Uterus (tissue), 4 donors: ENCODE measurements at places on chromosomes 3 and 15. TPM values are rescaled to one million over a fixed set of nuclear protein-coding genes. Genes with fewer than 3 reads are reported as not detected.

DNA sequence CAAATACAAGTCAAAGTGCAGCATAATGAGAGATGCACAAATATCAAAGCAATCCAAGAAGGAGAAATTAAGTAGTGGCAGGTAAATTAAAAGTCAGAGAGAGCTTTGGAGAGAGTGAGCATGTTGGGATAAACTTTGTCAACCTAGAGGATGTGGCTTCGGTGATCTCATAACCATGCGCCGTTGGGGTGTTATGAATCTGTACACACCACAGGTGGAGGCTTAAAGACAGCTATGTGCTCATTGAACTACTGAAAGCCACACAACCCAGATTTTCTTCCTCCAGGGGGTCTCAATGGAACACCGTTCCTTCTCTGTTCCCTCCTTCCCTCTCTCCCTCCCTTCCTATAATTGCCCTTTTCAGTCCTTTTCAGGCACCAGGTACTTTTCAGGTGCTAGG, 52.0 kb downstream of the SUCNR1 start:
- H3K4me1 ChIP-seq = no peaks in the 10 kb centered on the region
- H3K36me3 ChIP-seq = no peaks in the 10 kb centered on the region
- no peaks in the 10 kb centered on the region for H3K27me3 ChIP-seq
- H3K27ac ChIP-seq = peak overlapping the region; percentile 75

GRCh38 chr15:69351333-69351732, 52.6 kb downstream of the PAQR5 start:
- no peak overlapping the region for H3K4me3 ChIP-seq
- DNase-seq = no peak
- no peaks in the 10 kb centered on the region for H3K27me3 ChIP-seq
- H3K27ac ChIP-seq = no peak overlapping the region
- no peaks in the 10 kb centered on the region for H3K36me3 ChIP-seq
- no peaks in the 10 kb centered on the region for H3K4me1 ChIP-seq

GRCh38 chr15:27583651-27584050, 515.5 kb downstream of the OCA2 start:
- DNase-seq = no peak
- no peak overlapping the region for H3K4me3 ChIP-seq
- H3K36me3 ChIP-seq = no peaks in the 10 kb centered on the region
- no peaks in the 10 kb centered on the region for H3K27me3 ChIP-seq
- no peak overlapping the region for H3K27ac ChIP-seq
- H3K4me1 ChIP-seq = no peaks in the 10 kb centered on the region

- no peaks in the 10 kb centered on the region for H3K27me3 ChIP-seq
- no peak overlapping the region for H3K27ac ChIP-seq
- H3K36me3 ChIP-seq = no peaks in the 10 kb centered on the region
- DNase-seq = no peak
- H3K4me3 ChIP-seq = no peak overlapping the region
Measured at GRCh38 chr3:151974067-151974466, 100.6 kb downstream of the SUCNR1 start.

GRCh38 chr15:90248789-90249202, 560 bp upstream of the TTLL13 start:
- no peak for DNase-seq
- no peaks in the 10 kb centered on the region for H3K36me3 ChIP-seq
- H3K4me3 ChIP-seq = peak overlapping the region; percentile 48

DNA sequence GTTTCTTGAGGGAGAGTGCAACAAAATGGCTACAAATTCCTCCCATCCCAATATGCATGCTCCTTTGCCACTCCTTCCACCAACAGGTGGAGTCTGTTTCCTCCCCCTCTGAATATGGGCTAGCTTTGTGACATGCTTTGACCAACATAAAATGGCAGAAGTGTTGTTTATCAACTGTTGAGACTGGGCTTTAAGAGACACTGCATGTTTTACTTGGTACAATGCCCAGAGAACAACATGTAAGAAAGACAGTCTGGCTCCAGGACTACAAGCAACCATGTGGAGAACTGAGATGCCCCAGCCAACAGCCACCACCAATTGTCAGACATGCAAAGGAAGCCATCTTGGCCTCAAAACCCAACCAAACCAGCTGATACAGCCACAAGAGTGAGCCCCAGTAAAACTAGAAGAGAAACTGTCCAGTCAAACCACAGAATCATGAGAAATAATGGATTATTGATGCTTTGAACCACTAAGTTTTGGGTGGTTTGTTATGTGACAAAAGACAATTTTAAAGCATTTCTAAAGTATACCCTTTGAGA, 40.5 kb downstream of the NUDT16 start:
- no peaks in the 10 kb centered on the region for H3K4me1 ChIP-seq
- H3K4me3 ChIP-seq = no peak overlapping the region
- no peak for DNase-seq
- H3K36me3 ChIP-seq = no peaks in the 10 kb centered on the region

The FSD2 gene
- total RNA-seq = not detected

The SIDT1 gene
- not detected for total RNA-seq

DNA sequence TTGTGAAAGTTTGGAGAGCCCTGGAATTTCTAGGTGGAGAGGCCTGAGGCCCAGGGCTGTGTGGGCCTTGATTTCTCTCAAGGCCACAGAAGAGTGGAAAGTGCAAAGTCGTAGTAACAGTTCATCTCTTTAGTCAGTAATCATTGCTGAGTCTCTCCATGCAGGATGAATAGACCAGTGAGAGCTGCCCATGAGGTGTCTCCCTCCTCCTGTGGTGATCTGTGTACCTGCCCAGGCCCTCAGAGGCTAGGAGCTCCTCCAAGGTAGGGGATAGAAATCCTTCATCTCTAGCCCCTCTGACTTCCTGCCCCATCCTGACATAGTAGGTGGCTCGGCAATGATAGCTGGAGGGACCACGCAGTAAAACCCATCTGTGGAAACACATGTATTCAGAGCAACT, 6.8 kb upstream of the IDH3A start:
- no peak for DNase-seq
- H3K36me3 ChIP-seq = no peaks in the 10 kb centered on the region
- no peaks in the 10 kb centered on the region for H3K27me3 ChIP-seq
- no peak overlapping the region for H3K27ac ChIP-seq
- H3K4me3 ChIP-seq = no peak overlapping the region
- H3K4me1 ChIP-seq = no peaks in the 10 kb centered on the region

DNA sequence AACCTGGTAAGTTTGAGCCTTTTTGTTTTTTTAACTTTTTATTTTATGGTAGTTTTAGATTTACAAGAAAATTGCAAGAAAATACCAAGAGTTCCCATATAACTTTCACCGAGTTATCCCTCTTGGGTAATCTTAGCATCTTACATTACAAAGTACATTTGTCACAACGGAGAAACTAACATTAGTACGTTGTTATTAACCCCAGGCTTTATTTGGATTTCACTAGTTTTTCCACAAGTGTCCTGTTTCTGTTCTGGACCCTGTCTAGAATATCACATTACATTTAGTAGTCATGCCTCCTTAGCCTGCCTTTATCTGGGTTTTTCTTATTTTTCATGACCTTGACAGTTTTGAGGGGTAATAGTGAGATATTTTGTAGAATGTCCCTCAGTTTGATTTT, 53.5 kb upstream of the KPNA4 start:
- no peaks in the 10 kb centered on the region for H3K4me1 ChIP-seq
- H3K4me3 ChIP-seq = no peak overlapping the region
- H3K27ac ChIP-seq = no peak overlapping the region
- DNase-seq = no peak
- no peaks in the 10 kb centered on the region for H3K36me3 ChIP-seq

- H3K27me3 ChIP-seq = no peaks in the 10 kb centered on the region
- no peak for DNase-seq
- no peak overlapping the region for H3K27ac ChIP-seq
- no peaks in the 10 kb centered on the region for H3K4me1 ChIP-seq
Measured at GRCh38 chr3:56725175-56725574, 42.1 kb upstream of the TASOR start.

GRCh38 chr3:56423661-56424099, 44.6 kb downstream of the ERC2 start:
- no peaks in the 10 kb centered on the region for H3K27me3 ChIP-seq
- H3K4me3 ChIP-seq = no peak overlapping the region
- H3K36me3 ChIP-seq = no peaks in the 10 kb centered on the region
- no peak for DNase-seq
- no peaks in the 10 kb centered on the region for H3K4me1 ChIP-seq
- H3K27ac ChIP-seq = no peak overlapping the region

The TMEM207 gene
- total RNA-seq = not detected

DNA sequence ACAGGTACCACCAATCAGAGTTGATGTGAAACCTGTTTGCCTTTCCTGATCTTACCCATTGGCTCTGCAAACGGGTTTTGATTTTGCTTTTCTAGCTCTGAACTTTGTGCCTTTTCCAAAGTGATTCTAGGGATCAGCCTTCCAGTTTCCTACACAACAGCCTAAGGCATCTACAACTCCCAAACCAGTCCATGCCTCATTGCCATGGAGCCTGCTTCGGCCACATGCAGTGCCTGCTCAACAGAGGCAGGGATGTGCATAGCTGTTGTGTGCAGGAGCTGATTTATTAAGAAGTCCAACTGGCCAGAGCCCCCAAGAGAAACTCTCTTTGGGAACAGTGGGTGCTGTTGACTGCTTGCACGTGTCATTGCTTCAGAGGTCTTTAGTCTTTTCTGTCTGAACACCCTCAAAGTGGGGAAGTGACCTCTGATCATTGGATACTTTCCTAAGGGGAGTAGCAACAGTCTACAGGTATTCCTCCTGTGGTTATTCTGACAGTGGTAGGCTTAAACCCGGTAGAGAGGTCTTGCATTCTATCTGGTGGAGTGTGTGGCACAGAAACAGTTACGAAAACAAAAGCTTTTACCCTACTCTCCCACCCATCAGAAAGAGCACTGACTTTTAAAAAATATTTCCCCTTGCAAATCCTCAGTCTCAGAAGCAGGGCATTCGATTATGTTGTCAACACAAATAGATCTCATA, 36.6 kb upstream of the THSD4 start:
- no peaks in the 10 kb centered on the region for H3K27me3 ChIP-seq
- no peaks in the 10 kb centered on the region for H3K4me1 ChIP-seq
- DNase-seq = no peak
- no peak overlapping the region for H3K27ac ChIP-seq
- H3K4me3 ChIP-seq = no peak overlapping the region
- no peaks in the 10 kb centered on the region for H3K36me3 ChIP-seq
